ENCODE measurements at places on chromosomes 12 and 14.

GRCh38 chr14:71539650-71540285 lies 392.5 kb upstream of the RGS6 start:
- no peak for DNase-seq

DNA sequence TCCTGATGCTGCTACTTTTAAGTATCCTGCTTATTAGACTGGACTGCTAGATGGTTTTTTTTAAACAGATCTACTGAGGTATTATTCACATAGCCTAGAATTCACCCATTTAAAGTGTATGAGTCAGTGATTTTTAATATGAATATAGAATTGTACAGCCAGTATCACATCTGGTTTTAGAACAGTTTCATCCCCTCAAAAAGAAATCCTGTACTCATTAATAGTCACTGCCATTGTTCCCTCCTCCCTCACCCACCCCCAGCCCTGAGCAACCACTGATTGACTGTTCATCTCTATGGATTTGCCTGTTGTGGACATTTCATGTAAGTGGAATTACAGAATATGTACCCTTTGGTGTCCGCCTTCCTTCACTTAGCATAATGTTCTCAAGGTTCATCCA lies 98.4 kb downstream of the PPP2R5C start:
- no peak for DNase-seq

GRCh38 chr12:54521293-54522060 lies 23.9 kb downstream of the NCKAP1L start:
- DNase-seq: no peak

DNA sequence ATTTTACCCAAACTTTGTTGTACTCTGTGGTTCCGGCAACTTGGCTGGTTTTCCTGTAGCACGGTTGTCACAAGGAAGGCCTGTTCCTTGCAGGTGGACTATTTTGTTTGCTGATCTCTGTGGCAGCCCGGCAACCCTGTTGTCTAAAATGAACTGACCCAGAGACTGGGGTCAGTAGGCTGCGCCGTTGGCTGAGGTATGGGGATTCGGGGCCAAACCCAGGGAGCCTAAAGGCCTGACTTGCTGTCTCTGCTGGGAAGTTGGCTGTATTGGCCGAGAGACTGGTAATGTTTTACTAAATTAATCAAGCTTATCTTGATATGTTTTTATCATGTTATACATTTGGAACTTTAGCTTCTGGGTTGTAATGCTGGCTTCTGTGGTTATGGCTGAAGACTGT lies 13.8 kb downstream of the SMIM41 start:
- DNase-seq: no peak

DNA sequence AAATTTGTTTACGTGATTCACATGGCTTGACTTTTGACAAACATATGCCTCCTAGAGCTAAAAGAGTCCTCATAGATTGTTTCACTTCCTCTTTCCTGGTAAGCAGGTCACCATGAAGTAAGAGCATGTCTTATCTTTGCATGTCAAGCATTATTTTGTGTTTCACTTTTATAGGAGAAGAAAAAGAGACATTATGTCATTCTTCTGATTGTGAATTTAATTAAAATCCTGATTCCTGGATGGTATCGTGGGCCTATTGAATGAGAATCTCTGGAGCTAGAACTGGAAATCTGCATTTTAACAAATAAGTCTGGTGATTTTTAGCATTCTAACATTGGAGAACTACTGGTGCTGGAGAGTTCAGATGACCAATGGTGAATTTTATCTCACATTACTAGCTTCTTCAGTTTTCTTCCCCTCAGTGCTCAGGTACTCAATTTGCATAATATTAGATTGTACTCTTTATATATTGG lies 218.6 kb upstream of the ATP2B1 start:
- DNase-seq: no peak

GRCh38 chr12:40194846-40195245 lies 30.0 kb upstream of the LRRK2 start:
- DNase-seq: no peak

DNA sequence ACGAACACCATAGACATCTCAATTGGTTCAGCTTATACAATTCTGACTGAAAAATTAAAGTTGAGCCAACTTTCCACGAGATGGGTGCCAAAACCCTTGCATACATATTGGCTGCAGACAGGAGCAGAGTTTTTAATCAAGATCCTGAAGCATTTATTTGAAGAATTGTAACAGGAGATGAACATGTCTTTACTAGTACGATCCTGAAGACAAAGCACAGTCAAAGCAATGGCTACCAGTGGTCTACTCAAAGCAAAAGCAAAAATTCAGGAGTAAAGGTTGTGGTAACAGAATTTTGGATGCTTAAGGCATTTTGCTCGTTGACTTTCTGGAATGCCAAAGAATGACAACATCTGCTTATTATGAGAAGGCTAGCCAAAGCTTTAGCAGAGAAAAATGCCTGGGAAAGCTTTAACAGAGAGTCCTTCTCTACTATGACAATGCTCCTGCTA lies 20.7 kb downstream of the ZDHHC17 start:
- DNase-seq: no peak

- no peak for DNase-seq
Measured at GRCh38 chr14:94314890-94315289, 8.2 kb downstream of the SERPINA6 start.

DNA sequence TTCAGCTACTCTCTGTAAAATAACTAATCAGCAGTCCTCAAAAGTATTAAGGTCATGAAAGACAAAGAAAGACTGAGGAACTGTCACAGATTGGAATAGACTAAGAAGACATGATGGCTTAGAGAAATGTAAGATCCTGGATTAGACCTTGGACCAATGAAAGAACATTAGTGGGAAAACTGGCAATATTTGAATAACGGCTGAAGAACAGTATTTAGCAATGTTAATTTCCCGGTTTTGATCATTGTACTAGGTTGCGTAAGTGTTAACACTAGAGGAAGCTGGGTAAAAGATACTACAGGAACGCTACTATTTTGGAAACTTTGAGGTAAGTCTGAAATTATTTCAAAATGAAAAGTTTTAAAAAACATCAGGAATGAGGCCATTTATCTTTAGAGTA lies 98.8 kb upstream of the RESF1 start:
- no peak for DNase-seq

DNA sequence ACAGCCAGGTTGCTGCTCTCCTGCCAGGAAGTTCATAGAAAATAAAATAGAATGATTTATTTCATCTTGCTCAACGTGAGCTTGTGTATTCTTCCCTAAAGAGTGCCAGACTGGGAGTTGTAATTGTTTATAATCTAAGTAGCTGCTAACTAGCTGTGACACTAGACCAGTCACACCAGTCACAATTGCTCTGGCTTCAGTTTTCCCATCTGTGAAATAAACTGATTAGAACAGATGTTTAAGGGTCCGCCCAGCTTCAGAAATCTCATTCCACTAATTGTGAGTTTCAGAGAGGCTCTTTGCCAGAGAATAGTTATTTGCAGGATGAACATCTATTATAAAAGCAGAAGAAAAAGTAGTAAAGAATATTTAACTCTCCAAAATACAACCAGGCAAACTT lies 55.6 kb upstream of the ZDHHC17 start:
- DNase-seq: no peak

DNA sequence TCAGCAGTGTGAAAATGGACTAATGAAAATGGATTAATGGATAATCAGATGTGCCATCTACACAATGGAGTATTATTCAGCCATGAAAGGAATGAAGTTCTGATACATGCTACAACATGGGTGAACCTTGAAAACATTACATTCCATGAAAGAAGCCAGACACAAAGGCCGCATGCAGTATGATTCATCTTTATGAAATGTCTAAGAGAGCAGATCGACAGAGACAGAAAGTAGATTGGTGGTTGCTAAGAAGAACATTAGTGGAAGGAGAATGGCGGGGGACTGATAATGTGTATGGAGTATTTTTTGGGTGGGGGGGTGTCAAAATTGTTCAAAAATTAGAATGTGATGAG lies 47.3 kb downstream of the PRKAB1 start:
- DNase-seq: no peak

- no peak for DNase-seq
Measured at GRCh38 chr12:117582135-117582784, 220.8 kb upstream of the NOS1 start.

DNA sequence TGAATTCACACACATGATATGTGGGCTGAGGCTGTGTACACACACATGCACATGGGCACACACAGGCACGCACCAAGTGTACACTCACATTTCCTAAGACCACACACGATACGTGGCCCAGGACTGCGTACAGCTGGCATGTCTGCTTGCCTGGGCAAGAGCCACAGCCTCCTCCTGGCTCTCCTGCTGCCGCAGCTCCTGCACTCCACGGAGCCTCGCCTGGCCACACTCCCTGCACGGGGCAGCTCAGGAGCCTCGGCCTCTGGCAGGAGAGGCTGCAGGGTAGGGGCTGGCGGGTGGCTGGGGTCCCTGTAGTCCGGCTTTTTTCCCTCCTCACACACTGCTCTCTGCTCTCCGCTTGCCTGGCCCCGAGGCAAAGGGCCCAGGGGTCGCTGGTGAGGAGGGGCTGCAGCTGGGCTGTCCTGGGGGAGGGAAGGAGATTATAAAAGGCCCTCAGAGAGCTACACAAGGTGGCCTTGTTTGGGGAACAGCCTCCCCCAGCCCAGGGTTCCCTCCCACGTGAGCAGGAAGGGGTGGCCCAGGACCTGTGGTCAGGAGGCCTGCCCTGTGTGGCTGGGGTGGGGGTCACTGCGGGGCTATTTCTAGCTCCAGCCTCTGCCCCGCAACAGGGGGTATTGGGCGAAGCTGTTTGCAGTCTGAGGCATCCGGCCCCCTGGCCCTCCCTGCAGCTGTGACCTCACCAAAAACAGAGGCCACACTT lies 89.0 kb upstream of the SFSWAP start:
- no peak for DNase-seq

DNA sequence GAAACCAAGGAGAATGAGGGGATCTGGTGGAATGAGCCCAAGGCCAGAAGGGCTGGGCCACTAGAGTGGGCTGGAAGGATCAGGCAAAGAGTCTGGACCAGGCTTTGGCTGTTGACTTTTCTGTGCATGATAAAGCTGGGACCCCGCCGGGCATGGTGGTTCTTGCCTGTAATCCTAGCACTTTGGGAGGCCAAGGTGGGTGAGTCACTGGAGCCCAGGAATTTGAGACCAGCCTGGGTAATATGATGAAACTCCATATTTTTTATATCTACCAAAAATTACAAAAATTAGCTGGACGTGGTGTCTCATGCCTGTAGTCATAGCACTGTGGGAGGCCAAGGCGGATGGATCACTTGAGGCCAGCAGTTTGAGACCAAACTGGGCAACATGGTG lies 393 bp upstream of the KLHL33 start:
- no peak for DNase-seq

DNA sequence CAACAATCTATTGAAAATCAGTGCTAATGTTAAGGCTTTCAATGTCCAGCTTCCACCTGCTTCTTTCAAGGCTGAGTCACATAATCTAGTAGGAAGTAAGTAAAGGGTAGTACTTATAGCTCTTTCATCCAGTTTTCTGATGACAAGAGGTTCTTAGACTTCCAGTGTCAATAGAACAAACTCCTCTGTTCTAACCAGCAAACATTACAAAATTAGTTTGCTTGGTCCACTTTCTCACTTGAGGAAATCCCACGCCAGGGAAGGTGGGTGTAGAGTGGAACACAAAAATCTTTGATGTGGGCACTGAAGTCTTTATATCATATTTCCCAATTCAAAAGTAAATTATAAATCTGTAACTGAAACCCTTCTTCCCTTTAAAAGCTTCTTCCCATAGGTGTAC lies 2.6 kb downstream of the NPC2 start:
- no peak for DNase-seq

- no peak for DNase-seq
Measured at GRCh38 chr12:108667349-108667748, 33.7 kb upstream of the SELPLG start.

DNA sequence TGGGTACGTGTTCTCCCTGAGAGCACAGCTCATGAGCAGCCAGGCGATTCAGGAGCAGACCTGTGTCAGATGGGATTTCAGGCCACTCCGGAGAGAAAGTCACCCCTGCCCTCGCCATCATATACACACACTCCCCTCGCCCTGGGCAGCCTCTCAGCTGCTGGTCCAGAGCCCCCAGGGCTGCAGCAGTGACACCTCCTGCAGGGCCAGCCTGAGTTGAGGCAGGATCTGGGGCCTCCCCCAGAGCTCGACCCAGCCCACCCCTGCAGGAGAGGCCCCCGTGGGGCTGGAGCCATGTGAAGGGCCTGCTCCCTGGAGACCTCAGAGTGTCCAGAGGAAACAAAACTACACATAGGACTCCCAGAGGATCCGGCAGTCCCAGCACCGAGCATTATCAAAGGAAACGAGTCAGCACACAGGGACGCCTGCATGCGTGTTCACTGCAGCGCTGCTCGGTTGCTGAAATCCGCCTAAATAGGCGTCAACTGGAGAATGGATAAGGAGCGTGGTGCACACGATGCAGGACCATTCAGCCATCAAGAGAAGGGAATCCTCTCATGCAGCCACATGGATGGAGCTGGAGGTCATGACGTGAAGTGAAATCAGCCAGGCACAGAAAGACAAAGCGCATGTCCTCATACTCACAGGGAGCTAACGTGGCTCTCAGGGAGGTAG lies 104.0 kb downstream of the TNFAIP2 start:
- DNase-seq: no peak

GRCh38 chr12:62930546-62931425 lies 4.2 kb downstream of the PPM1H start:
- DNase-seq: no peak

DNA sequence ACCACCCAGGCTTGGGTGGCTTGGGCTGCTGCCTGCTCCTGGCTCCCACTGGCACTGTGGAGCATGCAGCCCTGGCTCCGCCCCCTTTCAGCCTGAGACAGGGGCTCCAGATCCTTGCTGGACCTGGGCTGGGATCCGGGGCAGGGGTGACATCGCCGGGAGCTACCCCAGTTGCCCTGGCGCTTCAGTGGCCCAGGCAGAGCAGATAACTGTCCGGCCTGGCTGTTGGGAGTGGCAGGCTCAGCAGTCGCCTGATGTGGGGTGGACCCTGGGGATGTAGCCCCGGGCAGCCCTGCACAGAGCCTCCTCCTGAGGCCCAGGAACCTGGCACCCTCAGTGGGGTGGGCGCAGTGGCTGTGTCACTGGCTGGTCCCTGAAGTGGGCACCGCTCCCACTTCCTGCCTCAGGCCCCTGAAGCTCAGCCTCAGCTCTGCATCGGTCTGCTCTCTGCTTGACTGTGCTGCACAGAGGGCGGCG lies 57.9 kb downstream of the FUT8 start:
- no peak for DNase-seq

- no peak for DNase-seq
Measured at GRCh38 chr12:4663971-4664505, 15.1 kb downstream of the NDUFA9 start.

DNA sequence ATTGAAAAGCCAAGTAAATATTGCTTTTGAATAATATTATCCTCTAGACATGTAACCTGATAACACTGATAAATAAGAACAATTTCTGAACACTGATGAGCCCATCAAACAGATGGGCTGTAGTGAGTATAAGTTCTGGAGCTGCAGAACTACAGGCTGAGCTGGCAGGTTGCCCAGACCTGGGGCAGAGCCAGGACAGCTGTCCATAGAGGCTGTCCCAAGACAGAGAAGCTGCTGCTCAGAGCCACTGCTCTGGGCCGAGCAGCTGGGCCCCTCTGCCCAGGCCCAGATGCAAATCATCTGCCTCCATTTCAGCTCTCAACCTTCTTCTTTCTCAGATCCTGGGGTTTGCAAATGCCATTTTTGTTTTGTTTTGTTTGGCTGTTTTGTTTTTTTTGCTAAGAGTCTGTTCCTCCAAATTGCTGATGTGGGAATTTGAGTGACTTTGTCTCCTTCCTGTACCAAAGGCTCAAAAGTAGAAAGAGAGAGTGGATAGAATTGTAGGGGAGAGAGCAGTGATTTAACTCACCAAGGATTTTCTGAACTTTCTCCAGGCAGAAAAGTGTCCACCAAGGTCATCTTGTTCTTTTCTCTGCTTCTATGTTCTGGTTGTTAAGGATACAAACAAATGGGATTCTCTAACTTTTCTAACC lies 4.0 kb upstream of the TESPA1 start:
- peak; percentile 10 for DNase-seq
